ENCODE measurements at places on chromosomes 6 and 20.

DNA sequence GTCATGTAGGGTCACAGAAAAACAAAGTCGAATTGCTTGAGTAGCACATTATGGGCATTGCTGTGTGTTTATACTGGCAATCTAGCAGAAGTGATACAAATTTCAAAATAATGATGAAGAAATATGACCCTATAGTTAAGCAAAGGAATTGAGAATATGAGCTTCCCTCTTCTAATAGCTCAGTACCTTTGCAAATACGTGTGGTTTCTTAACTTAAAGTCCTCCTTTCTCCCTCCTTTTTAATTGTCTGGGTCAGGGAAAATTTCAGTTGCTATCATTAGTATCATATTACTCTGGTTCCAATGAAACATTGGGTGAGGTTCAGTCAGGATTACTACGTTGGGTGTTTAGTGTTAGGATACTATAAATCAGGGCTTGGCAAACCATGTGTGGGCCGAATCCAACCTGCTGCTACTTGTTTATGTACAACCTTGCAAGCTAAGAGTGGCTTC lies 166.8 kb upstream of the CARMIL1 start:
- DNase-seq, result no peak

GRCh38 chr20:25254986-25255680 lies 7.2 kb downstream of the PYGB start:
- DNase-seq, result no peak

DNA sequence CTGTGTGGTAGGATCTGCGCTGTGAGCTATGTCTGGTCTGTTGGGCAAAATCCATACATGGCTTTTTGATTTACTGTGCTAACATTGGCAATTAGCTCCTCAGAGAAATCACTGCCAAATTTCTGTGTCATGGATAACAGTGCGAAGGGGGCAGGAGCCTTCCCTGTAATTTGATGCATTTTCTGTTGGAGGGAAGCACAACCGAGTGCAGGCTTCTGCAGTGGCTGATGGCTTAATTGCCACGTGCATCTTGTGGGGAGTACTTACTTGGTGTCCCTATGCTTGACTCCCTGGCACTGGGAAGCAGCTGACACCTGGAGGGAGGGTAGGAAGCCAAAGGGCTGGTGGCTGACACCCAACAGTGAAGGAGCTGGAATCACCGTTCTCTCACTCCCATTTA lies 99.3 kb upstream of the PROKR2 start:
- DNase-seq, result no peak

DNA sequence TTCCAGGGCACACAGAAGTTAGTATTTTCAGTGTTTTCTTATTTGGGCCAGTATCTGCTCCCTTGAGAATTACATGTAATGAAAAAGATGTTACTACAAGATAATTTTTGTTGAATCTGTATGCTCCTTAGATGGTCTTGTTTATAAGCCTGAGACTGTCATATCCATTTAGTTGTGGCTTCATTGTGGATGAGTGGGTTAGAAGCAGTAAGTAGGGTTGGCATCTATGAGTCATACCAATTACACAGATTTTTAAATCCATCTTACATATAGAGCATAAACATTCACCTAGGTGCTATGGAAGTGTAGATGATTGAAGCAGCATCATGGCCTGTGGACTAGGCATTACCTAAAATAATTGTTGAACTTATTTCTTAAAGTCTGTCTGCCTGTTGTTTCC lies 13.5 kb upstream of the BAG2 start:
- no peak for DNase-seq

DNA sequence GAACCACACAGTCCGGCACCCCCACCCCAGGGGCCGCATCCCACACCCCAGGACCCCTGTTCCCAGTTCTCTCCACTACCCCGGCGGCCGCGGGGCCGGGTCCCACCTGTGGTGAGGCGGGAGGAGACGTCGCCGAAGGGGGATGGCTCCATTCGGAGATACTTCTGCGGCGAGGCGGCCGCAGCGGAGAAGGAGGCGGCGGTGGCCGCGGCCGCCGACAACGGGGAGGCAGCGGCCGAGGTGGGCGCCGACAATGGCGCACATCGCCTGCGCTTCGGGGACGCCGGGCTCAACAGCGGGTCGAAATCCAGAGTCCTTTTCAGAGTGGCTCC lies 723 bp downstream of the AKIRIN2 start:
- no peak for DNase-seq

DNA sequence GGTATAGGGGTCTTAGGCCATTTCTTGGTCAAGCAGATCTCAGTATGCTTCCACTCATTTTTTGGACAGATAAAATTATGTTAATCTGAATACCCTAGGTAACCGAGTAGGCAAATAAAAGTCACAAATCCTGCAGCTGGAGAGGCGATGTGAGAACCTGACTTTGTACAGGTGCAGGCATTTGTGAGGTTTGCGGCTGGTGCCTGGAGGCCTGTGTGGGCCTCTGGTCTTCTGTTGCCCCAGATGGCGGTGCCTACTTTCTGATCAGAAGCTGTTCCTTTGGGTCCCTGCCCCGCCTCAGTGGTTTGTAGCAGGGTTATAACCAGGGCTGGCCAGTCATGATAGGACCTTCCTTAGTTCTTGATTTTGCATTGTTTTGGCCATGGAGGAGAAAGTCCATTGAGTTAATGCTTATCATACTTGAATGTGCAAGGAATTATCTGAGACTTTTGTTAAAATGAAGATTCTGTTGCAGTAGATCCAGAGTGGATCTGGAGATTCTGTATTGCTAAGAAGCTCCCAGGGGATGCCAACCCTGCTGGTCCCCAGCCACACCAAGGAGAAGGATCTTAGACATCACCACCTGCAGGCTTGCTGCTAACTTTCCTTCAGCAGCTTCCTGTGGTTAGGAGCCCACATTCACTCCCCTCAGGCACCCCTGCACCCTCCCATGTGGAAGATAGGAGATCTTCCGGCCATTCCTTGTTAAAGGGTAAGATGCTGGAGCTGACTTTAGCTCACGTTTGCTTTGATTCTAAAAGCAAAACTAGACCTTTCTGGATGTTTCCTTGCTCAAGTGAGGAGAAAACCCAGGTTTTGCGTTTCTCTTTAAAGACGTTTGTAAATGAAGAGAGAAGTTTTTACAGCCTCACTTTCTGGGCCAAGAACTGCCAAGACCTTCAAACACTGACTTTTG lies 50.7 kb downstream of the LRRC1 start:
- DNase-seq, result no peak

- DNase-seq, result no peak
These were observed 87.4 kb downstream of the ZHX3 start for GRCh38 chr20:41230136-41230535.

Data from retina (tissue), 1 donor.